ENCODE measurements at places on chromosomes 3 and 15. TPM values are rescaled to one million over a fixed set of nuclear protein-coding genes. Genes with fewer than 3 reads are reported as not detected.

KBTBD13 gene
- total RNA-seq: 0.15 TPM

PPM1L gene
- 4.4 TPM for total RNA-seq

ACSBG1 gene
- total RNA-seq: 0.63 TPM

TRIM71 gene
- total RNA-seq: 0.05 TPM

CYP1A2 gene
- not detected for total RNA-seq

DAPK2 gene
- total RNA-seq: 0.23 TPM

PTPN23 gene
- total RNA-seq: 11.4 TPM

INKA1 gene
- 0.61 TPM for total RNA-seq

GRM2 gene
- total RNA-seq: 0.16 TPM

RFT1 gene
- 22.0 TPM for total RNA-seq

ZNF501 gene
- total RNA-seq: 1.8 TPM

KCNMB2 gene
- total RNA-seq: not detected

SST gene
- not detected for total RNA-seq

UQCC5 gene
- 12.7 TPM for total RNA-seq

PSTPIP1 gene
- 11.7 TPM for total RNA-seq

SCN11A gene
- total RNA-seq: 0.02 TPM

CFAP92 gene
- total RNA-seq: not detected

CPEB1 gene
- 0.04 TPM for total RNA-seq

UBR1 gene
- 25.1 TPM for total RNA-seq

COL6A6 gene
- 0.06 TPM for total RNA-seq

LRRN1 gene
- 20.2 TPM for total RNA-seq

ARRDC4 gene
- total RNA-seq: 4.6 TPM

CPLX3 gene
- not detected for total RNA-seq

ZBED2 gene
- total RNA-seq: not detected

INTS14 gene
- total RNA-seq: 41.9 TPM

TIMP4 gene
- total RNA-seq: not detected

LINGO1 gene
- 0.26 TPM for total RNA-seq

THPO gene
- 0.61 TPM for total RNA-seq

Data from SJCRH30 (cell line).